Transverse colon (tissue), 4 donors: ENCODE measurements at places on chromosomes 2 and 18.

DNA sequence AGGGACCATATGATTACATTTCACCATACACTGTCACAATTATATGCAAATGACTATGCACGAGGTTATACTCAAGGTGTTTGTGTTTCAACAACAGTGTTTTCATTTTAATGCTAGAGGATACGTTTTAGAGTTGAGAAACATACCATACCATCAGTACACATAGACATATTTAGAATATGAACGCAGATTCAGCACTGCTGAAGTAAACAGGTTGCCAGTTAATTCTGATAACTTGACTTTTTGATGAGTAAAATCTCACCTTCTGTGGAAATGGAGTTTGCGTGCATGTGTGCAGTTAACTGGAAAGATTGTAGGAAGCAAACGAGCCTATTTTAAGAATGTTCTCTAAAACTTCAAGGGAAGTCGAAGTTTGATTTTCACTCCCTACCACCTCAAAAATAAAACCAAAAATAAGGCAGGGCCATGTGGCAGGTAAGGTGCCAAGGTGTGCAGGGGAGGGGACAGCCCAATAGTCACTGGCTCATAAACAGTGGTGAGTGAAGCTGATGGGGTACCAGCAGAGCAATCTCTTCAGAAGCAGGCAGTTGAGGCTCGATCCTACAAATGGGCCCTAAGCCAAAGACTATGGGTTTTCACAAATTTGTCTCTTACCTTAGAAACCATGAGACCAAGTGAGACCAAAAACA, 213.1 kb downstream of the IKZF2 start:
- H3K27me3 ChIP-seq = no peaks in the 10 kb centered on the region
- no peaks in the 10 kb centered on the region for H3K36me3 ChIP-seq
- no peaks in the 10 kb centered on the region for H3K4me1 ChIP-seq
- no peak overlapping the region for H3K27ac ChIP-seq

- peak overlapping the region; percentile 93 for H3K27ac ChIP-seq
- H3K36me3 ChIP-seq = no peaks in the 10 kb centered on the region
- peak; percentile 53 for DNase-seq
- H3K27me3 ChIP-seq = no peaks in the 10 kb centered on the region
- H3K4me3 ChIP-seq = peak overlapping the region; percentile 96
These were observed 766 bp downstream of the MFF start for GRCh38 chr2:227325839-227326195.

GRCh38 chr2:152298754-152299153, 36.2 kb upstream of the FMNL2 start:
- no peak overlapping the region for H3K27ac ChIP-seq
- no peak overlapping the region for H3K4me3 ChIP-seq
- no peaks in the 10 kb centered on the region for H3K36me3 ChIP-seq
- H3K27me3 ChIP-seq = no peaks in the 10 kb centered on the region
- no peaks in the 10 kb centered on the region for H3K4me1 ChIP-seq

GRCh38 chr18:48798334-48799245, 152.2 kb downstream of the SMAD7 start:
- no peaks in the 10 kb centered on the region for H3K27me3 ChIP-seq
- H3K4me3 ChIP-seq = no peak overlapping the region
- no peak overlapping the region for H3K27ac ChIP-seq
- no peaks in the 10 kb centered on the region for H3K36me3 ChIP-seq

- H3K4me3 ChIP-seq = no peak overlapping the region
- H3K27ac ChIP-seq = no peak overlapping the region
- H3K4me1 ChIP-seq = no peaks in the 10 kb centered on the region
- no peak for DNase-seq
- no peaks in the 10 kb centered on the region for H3K36me3 ChIP-seq
- H3K27me3 ChIP-seq = no peaks in the 10 kb centered on the region
These were observed 13.6 kb downstream of the UPP2 start for GRCh38 chr2:158115202-158115767.
